Hindlimb muscle (tissue), 1 donor: ENCODE measurements at places on chromosomes 4 and X. TPM values are rescaled to one million over a fixed set of nuclear protein-coding genes. Genes with fewer than 3 reads are reported as not detected.

Gene PDHA1
- polyA plus RNA-seq = 175 TPM

Gene MGARP
- polyA plus RNA-seq = 0.70 TPM

Gene EPHA5
- 0.17 TPM for polyA plus RNA-seq

Gene FAM47A
- 0.13 TPM for polyA plus RNA-seq

Gene ITIH6
- polyA plus RNA-seq = 0.80 TPM

Gene CT45A5
- polyA plus RNA-seq = 0.31 TPM

Gene GYPB
- 3.0 TPM for polyA plus RNA-seq

Gene CTAG2
- polyA plus RNA-seq = not detected

Gene TLR3
- polyA plus RNA-seq = 1.5 TPM

Gene RNF150
- polyA plus RNA-seq = 42.4 TPM

Gene SHROOM2
- 1.2 TPM for polyA plus RNA-seq

Gene CT83
- polyA plus RNA-seq = not detected

Gene ZAR1
- not detected for polyA plus RNA-seq

Gene CDKL5
- 5.6 TPM for polyA plus RNA-seq

Gene RAB40AL
- polyA plus RNA-seq = not detected

Gene CNGA1
- 0.23 TPM for polyA plus RNA-seq

Gene SLC26A1
- 6.0 TPM for polyA plus RNA-seq

Gene C1QTNF7
- polyA plus RNA-seq = 2.0 TPM

Gene FRG2
- not detected for polyA plus RNA-seq

Gene HEPH
- 6.4 TPM for polyA plus RNA-seq

Gene TBC1D8B
- 3.5 TPM for polyA plus RNA-seq

Gene SSX2
- polyA plus RNA-seq = not detected

Gene MEPE
- polyA plus RNA-seq = not detected

Gene SMIM31
- polyA plus RNA-seq = not detected

Gene ARMCX4
- polyA plus RNA-seq = 49.6 TPM

Gene MAGEB4
- polyA plus RNA-seq = not detected

Gene CENPVL2
- polyA plus RNA-seq = not detected

Gene CTSO
- 24.0 TPM for polyA plus RNA-seq

Gene AFM
- not detected for polyA plus RNA-seq

Gene CSAG3
- polyA plus RNA-seq = not detected

Gene EXOC1L
- polyA plus RNA-seq = not detected

Gene RIBC1
- polyA plus RNA-seq = 1.1 TPM

Gene HAUS7
- polyA plus RNA-seq = 25.9 TPM

Gene LRIT3
- polyA plus RNA-seq = 0.46 TPM

Gene DGKK
- not detected for polyA plus RNA-seq

Gene NEIL3
- polyA plus RNA-seq = 3.0 TPM

Gene GAGE13
- not detected for polyA plus RNA-seq

Gene GBA3
- polyA plus RNA-seq = 0.54 TPM

Gene MAGEB2
- polyA plus RNA-seq = not detected

Gene CXCL3
- polyA plus RNA-seq = not detected

Gene DNAAF6
- polyA plus RNA-seq = not detected

Gene CLDN34
- polyA plus RNA-seq = not detected

Gene MECP2
- 25.1 TPM for polyA plus RNA-seq

Gene MRPS18C
- 31.0 TPM for polyA plus RNA-seq

Gene SHROOM4
- polyA plus RNA-seq = 5.8 TPM

Gene VCX2
- not detected for polyA plus RNA-seq

Gene NXF2B
- polyA plus RNA-seq = not detected

Gene RENBP
- 5.1 TPM for polyA plus RNA-seq

Gene GPR143
- 0.48 TPM for polyA plus RNA-seq

Gene UBA6
- polyA plus RNA-seq = 40.9 TPM

Gene GAGE1
- not detected for polyA plus RNA-seq

Gene SHOX
- polyA plus RNA-seq = 3.0 TPM

Gene SLC9B1
- 2.5 TPM for polyA plus RNA-seq

Gene ART3
- polyA plus RNA-seq = 36.1 TPM
